ENCODE measurements at places on chromosomes 11 and 22.
A peak's percentile ranks its signal among the peaks of the same experiment; 100 is the strongest.

DNA sequence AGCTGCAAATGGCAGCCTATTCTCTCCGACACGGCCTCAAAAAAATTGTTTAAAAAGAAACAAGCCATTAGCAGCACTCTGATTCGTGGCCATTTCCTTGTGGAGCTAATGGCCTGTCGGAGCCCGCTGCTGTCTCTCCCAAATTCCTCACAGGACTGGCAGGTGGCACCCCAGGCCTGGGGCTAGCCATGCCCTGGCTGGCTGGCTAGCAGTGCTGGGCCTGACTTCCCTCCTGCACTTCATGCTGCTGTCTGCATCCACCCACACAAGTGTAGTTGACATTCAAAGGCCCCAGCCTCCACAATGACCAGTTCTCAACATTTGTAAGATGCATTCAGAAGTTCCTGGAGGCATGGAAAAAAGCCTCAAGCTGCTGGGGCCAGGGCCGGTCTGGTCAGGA, 61.5 kb downstream of the SMCO4 start:
- no peak for DNase-seq

GRCh38 chr11:42003801-42004200, 544.3 kb upstream of the LRRC4C start:
- DNase-seq, result no peak

DNA sequence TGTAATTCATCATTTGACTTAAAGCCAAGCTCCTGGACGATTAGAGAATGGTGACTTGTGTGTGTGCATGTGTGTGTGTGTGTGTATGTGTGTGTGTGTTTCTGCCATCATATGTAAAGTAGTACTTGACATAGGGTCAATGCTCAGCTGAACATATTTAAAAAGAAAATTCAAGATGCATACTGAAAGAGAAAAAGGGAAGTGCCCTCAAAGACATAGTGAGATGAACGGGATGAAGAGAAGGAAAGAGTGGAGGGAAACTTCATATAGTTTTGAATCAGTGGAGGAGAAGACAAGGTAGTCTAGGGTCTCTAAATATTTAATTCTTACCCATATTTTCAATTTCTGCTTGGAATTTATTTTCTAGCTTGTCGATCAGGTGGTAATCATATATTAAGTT, 4.0 kb downstream of the TCN1 start:
- DNase-seq, result no peak

DNA sequence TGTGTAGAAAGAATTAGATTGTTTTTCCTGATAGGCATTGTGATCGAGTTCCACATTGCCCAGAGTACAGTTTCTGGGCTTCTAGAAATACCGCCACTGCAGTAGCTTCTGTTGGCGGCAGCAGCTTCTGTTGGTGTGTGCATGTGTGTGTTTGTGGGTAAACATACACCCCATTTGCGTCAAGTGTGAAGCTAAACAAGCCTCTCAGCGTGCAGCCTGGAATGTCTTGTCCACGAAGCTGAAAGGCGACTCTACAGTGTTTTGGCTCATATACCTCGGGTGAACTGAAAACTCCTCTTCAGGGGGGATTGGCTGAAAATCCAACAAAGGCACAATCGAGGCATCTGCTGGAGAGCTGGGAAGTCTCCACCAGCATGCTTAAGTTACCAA, 112.0 kb upstream of the E2F8 start:
- DNase-seq, result no peak

DNA sequence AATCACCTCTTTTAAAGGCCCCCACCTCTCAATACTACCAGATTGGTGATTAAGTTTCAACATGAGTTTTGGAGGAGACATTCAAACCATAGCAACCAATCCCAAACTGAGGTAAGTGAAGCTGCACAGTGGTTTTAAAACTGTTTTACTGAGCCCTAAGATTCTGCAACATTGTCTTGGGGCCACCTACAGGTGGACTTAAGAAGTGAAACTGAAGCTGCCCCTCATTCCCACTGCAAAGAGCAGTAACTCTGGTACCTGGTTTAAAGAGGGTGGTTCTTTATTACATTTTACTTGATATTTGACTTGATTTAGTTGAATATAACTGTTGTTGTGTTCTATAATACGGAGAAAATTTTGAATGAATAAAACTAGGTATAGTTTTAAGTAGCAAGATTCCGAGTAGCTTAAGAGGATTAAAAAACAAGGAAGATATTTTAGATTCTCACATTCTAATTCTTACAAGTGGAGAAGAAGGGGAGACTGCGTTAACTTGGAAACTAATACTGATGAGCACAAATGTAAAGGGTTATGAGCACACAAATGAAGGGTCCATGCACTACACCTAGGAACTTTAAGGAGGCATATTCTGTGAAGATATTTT, 26.7 kb downstream of the SYT9 start:
- DNase-seq, result peak; percentile 24

- DNase-seq, result no peak
Observed at GRCh38 chr11:12727563-12728211, 53.5 kb downstream of the TEAD1 start.

DNA sequence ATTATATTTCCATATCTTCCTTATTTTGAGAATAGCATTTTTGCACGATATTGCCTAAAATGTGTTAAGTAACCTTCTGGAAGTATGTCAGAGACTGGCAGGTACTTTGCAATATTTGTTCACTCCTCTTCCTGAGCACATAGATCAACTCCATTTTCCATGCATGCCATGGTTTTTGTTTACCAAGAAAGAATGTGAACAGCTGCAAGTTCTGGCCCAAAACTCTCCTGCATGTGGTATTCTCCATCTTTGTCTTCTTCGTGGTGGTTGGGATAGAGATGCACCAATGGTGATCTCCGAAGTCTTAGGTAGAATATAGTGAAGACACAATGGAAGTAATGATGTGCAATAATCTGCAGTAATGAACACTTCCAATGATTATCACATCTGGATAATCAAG, 2241.0 kb upstream of the RAG2 start:
- DNase-seq, result no peak

DNA sequence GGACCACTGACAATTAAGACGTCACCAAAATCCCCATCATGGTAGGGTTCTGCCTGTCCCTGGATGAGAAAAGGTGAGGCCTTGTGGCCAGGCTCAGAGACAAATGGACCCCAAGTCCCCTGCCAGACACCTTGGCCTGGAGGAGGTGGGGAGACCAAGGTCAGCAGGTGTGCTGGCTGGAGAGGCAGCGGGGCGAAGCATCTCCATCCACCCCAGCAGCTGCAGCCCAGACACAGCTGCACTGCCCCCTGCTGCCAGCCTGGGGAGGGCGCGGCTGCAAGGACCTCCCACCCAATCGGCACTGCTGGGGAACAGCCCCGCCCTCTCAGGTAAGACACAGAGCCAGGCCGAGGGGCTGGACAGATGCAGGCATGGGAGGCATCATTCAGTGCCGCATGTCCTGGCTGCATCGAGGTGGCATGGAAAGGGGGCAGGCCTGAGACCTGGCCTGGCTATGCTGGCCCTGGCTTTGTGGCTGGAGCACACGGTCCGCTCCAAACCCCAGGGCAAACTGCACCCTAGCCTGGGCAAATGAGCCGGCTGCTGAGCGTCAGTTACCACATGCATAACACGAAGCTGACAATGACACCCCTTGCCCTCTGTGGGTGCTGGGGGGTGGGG, 12.2 kb upstream of the MFNG start:
- peak; percentile 83 for DNase-seq

All from activated naive CD4-positive, alpha-beta T cell treated with anti-CD3 and anti-CD28 coated beads, Interleukin-2, amount 10 ng/mL, durations not matched to agents 7 days and 5 days (primary cell).